Uterus (tissue), 4 donors: ENCODE measurements at places on chromosomes 1 and 21. TPM values are rescaled to one million over a fixed set of nuclear protein-coding genes. Genes with fewer than 3 reads are reported as not detected.
A peak's percentile ranks its signal among the peaks of the same experiment; 100 is the strongest.

The PGLYRP4 gene
- total RNA-seq = not detected

The FCRL4 gene
- not detected for total RNA-seq

The BLACAT1 gene
- total RNA-seq = not detected

The CDA gene
- total RNA-seq = 12.2 TPM

The LAMC2 gene
- total RNA-seq = 2.8 TPM

The F13B gene
- total RNA-seq = not detected

The HPCA gene
- 0.79 TPM for total RNA-seq

The S100A14 gene
- not detected for total RNA-seq

DNA sequence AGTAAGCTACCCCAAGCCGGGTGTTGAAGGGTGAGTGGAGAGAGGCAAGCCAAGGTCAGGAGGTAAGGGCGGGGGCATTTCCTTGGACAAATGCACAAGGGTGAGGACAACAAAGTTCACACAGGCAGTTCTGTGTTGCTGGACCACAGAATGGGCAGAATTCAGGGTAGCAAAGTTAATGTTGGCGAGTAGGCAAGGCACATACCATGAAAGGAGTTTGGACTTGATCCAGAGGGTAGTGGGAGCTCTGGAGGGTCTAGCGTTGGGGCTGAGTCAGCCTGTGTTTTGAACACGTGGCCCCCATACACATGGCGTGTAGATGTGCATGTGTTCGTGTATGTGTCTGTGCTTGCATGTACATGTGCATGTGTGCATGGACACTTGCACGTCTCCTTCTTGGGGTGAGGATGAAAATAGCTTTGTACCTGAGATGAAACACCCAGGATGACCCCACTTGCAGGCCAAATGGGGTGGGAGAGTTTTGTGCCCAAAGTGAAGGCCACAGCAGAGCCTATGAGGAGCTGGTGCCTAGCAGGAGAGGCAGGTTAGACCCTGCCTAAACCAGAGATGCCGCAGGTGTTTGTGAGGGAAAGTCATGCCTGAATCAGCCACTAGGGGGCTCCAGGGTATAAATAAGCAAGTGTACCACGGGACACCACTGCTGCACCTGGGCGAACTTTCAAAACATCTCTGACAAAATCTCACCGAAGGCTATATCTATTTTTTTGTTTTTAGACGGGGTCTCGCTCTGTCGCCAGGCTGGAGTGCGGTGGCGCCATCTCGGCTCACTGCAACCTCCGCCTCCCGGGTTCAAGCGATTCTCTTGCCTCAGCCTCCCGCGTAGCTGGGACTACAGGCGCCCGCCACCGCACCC is 21.8 kb downstream of the SLC27A3 start:
- DNase-seq = peak; percentile 90

GRCh38 chr1:34907487-34908090 is 21.9 kb downstream of the DLGAP3 start:
- DNase-seq = no peak

- DNase-seq = no peak
Observed at GRCh38 chr1:81681114-81681513, 119.6 kb upstream of the ADGRL2 start.

- no peak for DNase-seq
Observed at GRCh38 chr1:84027368-84027767, 28.4 kb upstream of the TTLL7 start.

GRCh38 chr1:24902471-24902891 is 27.6 kb downstream of the RUNX3 start:
- no peak for DNase-seq

DNA sequence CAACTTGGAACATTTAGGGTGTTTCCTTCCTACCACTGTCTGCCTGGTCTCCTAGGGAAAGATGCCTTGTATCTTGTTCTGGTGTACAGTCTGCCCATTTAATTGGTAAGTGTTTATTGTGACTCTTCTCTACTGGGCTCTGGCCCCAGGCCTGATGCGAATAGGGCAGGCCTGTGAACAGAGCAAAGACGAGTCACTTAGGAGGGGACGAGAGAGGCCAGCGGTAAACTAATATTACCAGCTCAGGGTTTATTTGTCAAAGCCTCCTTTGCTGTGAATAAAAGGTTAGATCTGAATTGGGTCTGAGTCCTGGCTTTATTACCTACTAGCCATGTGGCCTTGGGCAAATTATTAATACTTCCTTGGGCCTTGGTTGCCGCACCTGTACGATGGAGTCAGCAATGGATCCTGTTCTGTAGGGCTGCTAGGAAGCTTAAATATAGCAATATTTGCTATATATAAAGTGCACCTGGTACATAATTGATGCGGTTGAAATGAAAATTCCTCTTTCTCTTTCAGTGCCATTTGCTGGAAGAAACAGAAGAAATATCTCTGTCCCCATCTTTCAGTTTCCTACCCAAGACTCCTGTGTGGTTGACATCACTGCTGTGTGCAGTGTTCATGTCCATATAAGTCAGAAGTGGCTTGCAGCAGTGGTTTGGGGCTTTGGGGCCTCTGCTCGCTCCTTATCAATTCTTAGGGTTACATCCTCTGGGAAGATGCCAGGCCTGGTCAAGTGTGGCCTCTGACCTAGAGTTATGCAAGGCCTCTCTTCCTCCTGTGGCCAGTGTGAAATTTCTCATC is 32.4 kb downstream of the MAPKAPK2 start:
- no peak for DNase-seq

- no peak for DNase-seq
Observed at GRCh38 chr1:14667651-14667984, 69.1 kb downstream of the KAZN start.

- no peak for DNase-seq
Observed at GRCh38 chr1:218496561-218496960, 151.4 kb downstream of the TGFB2 start.

DNA sequence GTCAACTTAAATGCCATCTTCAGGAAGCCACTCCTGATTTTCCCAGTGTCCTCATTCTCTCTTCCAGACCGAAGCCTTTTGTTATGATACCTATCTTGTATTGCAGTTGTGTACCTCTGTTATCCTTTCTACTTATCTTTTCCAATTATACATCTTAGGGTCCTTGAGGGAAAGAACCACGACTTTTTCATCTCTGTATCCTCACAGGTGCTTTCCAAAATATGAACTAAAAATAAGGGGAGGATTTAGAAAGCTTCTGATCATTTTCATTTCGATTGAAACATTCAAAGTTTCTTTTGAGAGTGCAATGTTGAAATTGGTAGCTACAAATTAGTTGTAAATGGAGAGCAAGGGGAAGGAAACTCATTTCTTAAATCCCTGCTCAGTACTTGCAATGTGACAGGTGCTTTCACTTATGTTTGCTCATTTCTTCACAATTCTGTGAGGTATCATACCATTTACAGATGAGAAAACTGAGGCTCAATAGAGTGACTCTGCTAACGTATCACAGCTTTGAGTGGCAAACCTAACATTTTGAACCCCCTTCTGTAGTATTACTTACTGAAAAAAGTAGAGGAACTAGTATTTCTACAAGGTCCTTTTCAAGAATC is 24.2 kb downstream of the SLC19A2 start:
- DNase-seq = no peak

DNA sequence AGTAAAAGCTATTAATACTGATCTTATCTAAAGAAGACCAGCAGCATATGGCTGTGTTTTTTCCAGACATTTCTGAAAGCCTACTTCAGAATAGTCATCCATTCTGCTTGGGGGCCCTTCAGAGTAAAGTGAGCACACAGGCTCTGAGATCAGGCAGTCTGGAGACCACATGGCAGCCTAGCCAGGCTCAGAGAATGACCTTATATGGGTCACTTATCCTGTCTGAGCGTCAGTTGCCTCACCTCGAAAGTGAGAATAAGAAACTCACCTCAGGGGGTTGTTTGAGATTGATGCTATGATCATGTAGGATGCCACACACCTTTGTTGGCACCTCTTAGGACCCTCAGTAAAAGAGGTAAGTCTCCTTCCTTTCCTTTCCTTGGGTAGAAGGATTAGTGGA is 270.4 kb downstream of the GRIK1 start:
- DNase-seq = no peak

- peak; percentile 41 for DNase-seq
Observed at GRCh38 chr1:52920791-52921291, 699 bp downstream of the ECHDC2 start.

GRCh38 chr21:17536381-17536780 is 23.5 kb downstream of the CXADR start:
- DNase-seq = no peak

DNA sequence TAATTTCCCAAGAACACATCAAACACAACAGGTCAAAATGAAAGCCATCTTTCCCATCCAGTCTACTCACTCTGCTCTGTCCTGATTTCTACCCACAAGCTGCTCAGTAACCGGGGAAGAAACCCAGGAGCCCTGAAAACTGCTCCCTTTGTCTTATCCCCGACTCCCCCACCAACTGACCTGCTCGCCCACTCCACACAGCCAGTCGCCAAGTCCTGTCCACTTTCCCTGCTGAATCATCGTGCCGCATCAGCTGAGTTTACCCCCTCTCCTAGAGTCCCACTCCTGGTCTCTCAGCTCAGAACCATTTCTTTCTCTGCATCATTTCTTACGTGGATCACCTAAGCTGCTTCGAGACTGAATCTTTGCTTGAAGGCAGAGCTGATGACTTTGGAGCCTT is 11.2 kb upstream of the RCAN1 start:
- DNase-seq = no peak

DNA sequence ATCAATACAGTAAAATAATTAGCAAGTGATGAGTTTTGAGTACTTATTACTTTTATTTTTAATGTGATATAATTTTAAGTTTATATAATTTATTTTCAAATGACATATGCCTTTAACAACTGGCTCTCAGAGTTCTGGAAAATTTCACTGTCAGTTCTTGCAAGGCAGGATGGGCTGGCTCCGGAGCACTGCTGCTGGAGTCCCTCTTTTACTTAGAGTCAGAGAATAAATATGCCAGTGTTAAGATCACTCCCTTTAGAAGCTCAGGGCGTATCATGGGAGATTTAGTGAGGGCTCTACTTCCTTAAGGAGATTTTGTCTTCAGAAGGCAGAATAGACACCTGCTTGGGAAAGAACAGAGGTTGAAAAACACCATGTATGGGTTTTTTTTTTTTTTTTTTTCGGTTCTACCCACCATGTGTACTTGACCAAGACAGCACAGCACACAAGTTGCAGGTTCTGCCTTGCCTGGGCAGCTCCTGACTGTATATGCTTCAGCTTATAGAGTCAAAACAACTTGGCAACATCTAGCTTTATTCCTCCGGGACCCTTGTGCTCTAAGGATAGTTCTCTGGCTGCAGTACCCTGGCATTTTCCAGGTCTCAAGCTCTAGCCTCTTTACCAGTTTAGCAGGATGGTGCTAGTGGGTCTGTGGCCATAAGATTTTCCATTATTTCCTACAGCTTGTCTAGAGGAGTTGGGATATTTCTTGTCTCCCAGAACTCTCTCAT is 29.7 kb upstream of the FMOD start:
- peak; percentile 75 for DNase-seq

DNA sequence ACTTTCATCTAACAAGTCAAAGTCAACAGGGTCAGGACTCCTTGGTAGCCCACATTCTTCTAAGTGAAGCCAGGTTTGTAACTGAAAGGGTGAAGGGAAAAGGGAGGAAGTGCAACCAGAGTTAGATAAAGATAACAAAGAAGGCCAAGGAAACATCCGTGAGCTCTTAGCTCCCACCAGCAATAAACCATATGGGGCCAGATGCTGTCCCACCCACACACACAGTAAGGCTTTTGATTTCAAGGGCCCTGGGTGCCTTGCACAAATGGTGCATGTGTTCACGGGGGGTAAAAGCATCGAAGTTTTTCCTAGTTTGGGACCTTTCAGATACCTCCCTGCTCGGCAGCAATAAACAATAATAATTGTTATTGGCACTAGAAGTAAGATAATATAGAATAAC is 5.1 kb upstream of the TIAM1 start:
- no peak for DNase-seq

GRCh38 chr21:31132574-31133242 is 94.4 kb upstream of the KRTAP19-8 start:
- no peak for DNase-seq

DNA sequence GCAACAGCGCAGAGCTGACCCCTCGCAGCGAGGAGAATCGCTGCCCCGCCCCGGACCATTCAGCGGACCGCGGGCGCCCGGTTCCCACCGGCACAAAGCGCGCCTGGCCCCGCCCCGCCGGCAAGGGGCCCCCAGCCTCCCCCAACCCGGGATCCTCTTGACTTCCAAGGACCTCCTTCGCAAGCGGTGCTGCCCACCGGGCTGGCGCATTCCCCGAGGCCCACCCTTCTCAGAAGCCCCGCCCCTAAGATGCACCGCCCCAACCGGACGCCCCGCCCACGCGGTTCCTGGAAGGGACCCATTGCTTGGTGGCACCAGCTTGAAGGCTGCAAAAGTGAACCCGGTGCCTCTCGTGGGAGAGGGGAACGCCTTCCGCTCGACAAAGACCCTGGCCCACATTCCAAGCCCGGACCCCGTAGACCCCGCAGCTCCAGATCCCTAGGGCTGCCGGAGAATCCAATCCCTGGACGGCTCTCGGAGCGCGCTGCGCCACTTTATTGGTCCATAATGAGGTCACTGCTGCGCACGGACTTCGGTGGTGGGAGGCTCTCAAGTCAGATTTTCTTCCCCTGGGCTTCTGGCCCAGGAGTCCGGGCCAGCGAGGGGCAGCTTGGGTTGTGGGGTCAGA is 2.0 kb downstream of the HES3 start:
- DNase-seq = no peak

DNA sequence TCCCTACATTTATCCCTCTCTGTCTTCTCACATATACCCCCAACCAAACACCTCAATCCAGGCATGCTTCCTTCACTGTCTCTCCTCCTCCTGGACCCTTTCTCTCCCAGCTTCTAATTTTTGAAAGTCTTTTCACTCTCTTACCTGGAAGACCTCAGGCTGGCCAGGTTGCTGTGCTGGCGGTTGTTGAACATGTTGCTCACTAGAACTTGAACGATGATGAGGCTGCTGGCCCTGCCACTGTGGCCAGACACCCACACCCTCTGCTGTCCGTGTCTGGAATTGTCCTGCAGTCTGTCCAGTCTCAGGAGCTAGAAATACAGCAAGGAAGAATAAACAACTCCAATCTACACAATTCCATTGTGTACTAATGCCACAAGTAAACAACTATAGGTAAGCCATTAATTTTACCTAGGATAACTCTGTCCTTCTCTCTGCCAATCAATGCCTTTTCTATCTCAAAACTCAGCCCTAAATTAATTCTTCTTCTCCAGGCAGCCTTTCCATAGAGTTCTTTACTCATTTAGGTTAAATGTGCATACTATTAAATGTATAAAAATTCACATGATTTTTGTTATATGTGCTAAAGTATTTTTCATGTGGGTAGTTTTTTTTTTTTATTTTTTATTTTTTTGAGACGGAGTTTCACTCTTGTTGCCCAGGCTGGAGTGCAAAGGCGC is 5.1 kb upstream of the CTSK start:
- peak; percentile 41 for DNase-seq

DNA sequence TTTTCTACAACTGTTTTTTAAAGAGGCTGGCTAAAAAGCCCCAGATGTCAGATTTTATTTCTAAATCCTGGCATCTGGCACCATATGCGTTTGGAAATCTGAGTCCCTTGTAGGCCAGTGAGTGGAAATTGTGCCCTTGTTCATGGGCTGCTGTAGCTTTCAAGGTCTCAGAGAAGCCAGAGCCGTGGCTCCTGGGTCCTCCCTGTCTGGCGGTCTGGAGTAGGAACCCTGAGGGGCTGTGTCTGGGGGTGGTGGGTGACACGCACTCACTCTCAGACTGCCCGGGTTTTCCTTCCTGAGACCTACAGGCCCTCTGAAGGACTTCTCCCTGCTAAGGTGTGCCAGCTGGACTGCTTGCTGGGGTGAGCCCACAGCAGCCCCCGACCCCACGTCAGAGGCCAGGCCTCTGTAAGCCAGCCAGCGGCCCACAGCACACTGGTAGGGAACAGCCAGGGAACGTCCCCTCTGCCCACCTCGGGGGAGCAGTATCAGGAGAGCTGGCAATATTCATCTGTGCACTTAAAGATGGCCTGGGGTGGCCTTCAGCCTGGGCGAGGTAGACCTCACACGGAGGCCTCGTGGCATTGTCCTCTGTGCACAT is 151.5 kb downstream of the PEX14 start:
- DNase-seq = no peak
